ENCODE measurements at places on chromosomes 16 and 17. TPM values are rescaled to one million over a fixed set of nuclear protein-coding genes. Genes with fewer than 3 reads are reported as not detected.

- H3K27ac ChIP-seq = peak overlapping the region; percentile 94
- H3K27me3 ChIP-seq = no peaks in the 10 kb centered on the region
- H3K36me3 ChIP-seq = no peaks in the 10 kb centered on the region
- no peak for DNase-seq
- H3K4me1 ChIP-seq = peaks cover 73% of the 10 kb centered on the region
Observed at GRCh38 chr17:72476575-72476986, 355.8 kb downstream of the SOX9 start.

GRCh38 chr17:19713462-19713861 is 2.9 kb downstream of the SLC47A2 start:
- no peaks in the 10 kb centered on the region for H3K27me3 ChIP-seq
- no peaks in the 10 kb centered on the region for H3K4me1 ChIP-seq

GRCh38 chr17:1913702-1914101 is 83.9 kb downstream of the RPA1 start:
- H3K36me3 ChIP-seq = no peaks in the 10 kb centered on the region
- H3K4me3 ChIP-seq = no peak overlapping the region
- no peaks in the 10 kb centered on the region for H3K4me1 ChIP-seq
- H3K27me3 ChIP-seq = 0 out of 2 replicates have a peak, but pooled peaks cover 2% of the 10 kb centered on the region
- no peak for DNase-seq
- H3K27ac ChIP-seq = no peak overlapping the region

ARL5C gene
- not detected for total RNA-seq

DNA sequence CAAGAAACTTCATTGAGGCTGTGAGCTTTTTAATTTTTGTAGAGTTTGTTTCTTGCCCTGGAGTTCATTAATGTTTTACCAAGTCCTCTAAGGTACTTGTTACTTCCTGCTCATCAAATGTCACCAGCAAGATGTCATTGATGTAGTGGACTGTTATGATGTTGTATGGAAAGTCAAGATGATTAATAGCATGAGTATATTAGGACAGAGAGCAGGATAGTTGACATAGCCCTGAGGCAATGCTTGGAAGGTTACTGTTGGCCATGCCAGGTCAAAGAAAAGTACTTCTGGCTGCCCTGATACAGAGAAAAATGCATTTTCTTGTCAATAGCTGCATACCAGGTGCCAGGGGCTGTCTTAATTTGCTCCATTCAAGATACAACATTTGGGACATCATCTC is 6.7 kb downstream of the KRTAP1-5 start:
- no peaks in the 10 kb centered on the region for H3K36me3 ChIP-seq
- no peak overlapping the region for H3K27ac ChIP-seq
- no peaks in the 10 kb centered on the region for H3K4me1 ChIP-seq

PRR35 gene
- 2.2 TPM for total RNA-seq

- peaks cover 47% of the 10 kb centered on the region for H3K4me1 ChIP-seq
- no peaks in the 10 kb centered on the region for H3K36me3 ChIP-seq
- no peak for DNase-seq
- peak overlapping the region; percentile 97 for H3K27ac ChIP-seq
- peak overlapping the region; percentile 56 for H3K4me3 ChIP-seq
- no peaks in the 10 kb centered on the region for H3K27me3 ChIP-seq
Observed at GRCh38 chr16:86579268-86580062, 1.1 kb downstream of the FOXL1 start.

TUBB3 gene
- total RNA-seq = 205 TPM

KRTAP2-1 gene
- not detected for total RNA-seq

GRCh38 chr17:36911001-36911400 is 26.3 kb upstream of the LHX1 start:
- no peak overlapping the region for H3K27ac ChIP-seq
- no peaks in the 10 kb centered on the region for H3K36me3 ChIP-seq
- H3K4me1 ChIP-seq = no peaks in the 10 kb centered on the region

DNA sequence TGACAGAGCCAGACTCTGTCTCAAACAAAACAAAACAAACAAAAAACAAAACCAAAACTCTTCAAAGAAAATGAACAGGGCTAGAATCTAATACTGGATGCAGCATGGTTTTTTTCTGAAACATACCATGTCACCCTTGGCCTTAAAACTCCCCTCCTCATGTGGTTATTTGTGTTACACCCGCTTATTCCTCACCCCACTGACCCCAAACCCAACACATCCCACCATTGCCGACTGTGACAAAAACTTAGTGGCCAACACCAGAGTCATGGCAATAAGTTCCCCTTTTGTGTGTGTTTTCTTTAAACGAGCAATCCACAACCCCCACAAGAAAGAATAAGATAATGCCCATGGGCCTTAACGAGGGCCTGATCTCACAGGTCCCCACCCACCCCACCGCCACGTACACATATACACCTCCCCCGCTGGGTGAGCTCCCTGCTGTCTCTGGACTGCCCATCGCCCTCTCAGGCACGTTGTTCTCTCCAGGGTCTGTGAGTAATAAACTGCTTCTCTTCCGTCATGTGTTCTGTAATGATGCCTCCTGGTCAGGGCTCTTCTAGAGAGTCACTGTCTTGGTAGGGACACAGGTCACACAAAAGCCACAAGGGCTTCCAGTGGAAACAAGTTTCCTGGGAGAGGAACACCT is 16.8 kb upstream of the ENGASE start:
- H3K4me1 ChIP-seq = no peaks in the 10 kb centered on the region
- no peaks in the 10 kb centered on the region for H3K36me3 ChIP-seq
- H3K4me3 ChIP-seq = no peak overlapping the region
- no peak for DNase-seq
- H3K27me3 ChIP-seq = no peaks in the 10 kb centered on the region

DNA sequence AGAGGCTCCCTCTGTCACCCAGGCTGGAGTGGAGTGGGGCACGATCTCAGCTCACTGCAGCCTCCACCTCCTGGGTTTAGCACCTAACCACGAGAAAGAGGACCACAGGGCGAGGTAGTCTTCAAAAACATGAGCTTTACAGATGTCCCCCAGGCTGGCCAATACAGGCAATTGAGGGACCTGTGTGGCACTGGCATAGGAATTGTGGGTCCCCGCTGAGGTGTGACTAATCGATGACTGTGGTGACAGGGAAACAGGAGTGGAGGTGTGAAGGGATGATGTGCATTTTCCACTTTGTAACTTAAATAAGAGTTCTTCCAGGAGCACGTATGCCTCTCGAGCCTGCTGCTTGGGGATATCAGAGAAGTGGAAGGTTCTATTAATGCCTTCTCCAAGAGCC is 12.6 kb upstream of the ARHGAP17 start:
- H3K27ac ChIP-seq = no peak overlapping the region
- H3K4me3 ChIP-seq = no peak overlapping the region
- DNase-seq = no peak
- no peaks in the 10 kb centered on the region for H3K36me3 ChIP-seq
- H3K27me3 ChIP-seq = no peaks in the 10 kb centered on the region

- H3K27ac ChIP-seq = no peak overlapping the region
- DNase-seq = no peak
- no peak overlapping the region for H3K4me3 ChIP-seq
- no peaks in the 10 kb centered on the region for H3K36me3 ChIP-seq
- H3K27me3 ChIP-seq = no peaks in the 10 kb centered on the region
Observed at GRCh38 chr16:87044829-87045228, 272.4 kb downstream of the C16orf95 start.

RFWD3 gene
- 53.7 TPM for total RNA-seq

DNA sequence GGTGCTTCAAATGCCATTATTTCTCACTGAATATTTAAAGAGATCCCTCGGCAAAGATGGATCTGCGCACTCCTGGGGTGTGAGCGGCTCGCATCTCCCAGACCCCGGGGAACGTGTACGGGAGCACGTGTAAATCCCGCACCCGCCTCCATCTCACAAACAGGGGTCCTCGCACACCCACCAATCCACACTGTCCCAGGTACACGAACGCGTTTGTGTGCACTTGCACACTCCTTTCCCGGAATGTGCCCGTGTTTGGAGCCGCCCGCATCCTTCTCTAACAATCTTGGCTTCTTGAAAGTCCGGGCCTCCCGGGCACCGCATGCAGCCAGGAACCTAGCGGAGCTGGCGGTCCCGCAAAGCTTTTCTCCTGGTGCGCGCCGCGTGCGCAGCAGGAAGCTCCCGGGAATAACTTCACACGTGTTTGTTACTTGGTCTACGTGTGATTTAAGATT is 2.5 kb upstream of the SALL1 start:
- no peaks in the 10 kb centered on the region for H3K4me1 ChIP-seq
- no peaks in the 10 kb centered on the region for H3K27me3 ChIP-seq
- no peak for DNase-seq
- H3K36me3 ChIP-seq = no peaks in the 10 kb centered on the region

- no peak for DNase-seq
- no peaks in the 10 kb centered on the region for H3K36me3 ChIP-seq
- H3K27me3 ChIP-seq = no peaks in the 10 kb centered on the region
Observed at GRCh38 chr17:64180089-64181073, 50.4 kb upstream of the ERN1 start.

DNA sequence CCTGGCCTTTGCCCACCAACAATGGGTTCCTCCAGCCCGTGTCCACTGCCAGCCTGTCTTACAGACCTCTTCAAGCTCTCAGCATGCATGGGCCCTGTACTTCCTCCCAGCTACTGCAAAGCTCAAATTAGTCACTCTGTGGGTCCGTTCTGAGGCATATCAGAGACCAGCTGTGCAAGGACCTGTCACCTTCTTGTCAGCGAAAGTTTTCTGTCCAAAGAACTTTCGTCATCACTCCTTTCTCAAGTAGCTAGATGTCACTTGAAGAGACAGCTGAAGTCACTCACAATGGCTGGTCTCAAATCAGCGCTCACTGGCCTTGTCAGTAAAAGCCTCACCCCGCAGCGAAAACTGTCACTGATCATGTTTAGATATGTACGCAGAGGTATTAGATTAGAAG is 91.4 kb upstream of the DYNLRB2 start:
- DNase-seq = no peak
- H3K36me3 ChIP-seq = no peaks in the 10 kb centered on the region
- no peak overlapping the region for H3K4me3 ChIP-seq
- H3K4me1 ChIP-seq = no peaks in the 10 kb centered on the region
- no peak overlapping the region for H3K27ac ChIP-seq

GRCh38 chr17:49397586-49397985 is 17.1 kb downstream of the PHB1 start:
- no peak for DNase-seq
- no peaks in the 10 kb centered on the region for H3K4me1 ChIP-seq
- no peak overlapping the region for H3K4me3 ChIP-seq
- H3K27ac ChIP-seq = no peak overlapping the region
- no peaks in the 10 kb centered on the region for H3K27me3 ChIP-seq

MYOCD gene
- not detected for total RNA-seq

NIP7 gene
- total RNA-seq = 35.3 TPM

DNA sequence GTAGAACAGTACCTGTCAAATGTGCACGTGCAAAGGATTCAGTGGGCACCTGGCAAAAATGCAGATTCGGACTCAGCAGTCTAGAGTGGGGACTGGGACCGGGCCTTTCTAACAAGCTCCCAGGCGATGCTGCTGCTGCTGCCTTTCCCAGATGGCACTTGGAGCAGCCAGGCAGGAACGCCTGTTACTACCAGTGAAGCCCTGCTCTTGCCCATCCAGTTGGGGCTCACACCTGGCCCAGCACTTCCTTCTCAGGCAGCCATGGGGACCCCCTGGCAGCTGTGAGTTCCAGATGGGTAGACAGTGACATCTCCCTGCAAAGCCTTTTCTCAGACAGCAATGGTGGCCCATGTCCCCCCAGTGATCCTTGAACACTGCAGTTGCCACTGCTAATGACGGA is 30.4 kb downstream of the KDM8 start:
- DNase-seq = no peak
- no peaks in the 10 kb centered on the region for H3K27me3 ChIP-seq
- H3K27ac ChIP-seq = no peak overlapping the region
- H3K4me3 ChIP-seq = no peak overlapping the region

DNA sequence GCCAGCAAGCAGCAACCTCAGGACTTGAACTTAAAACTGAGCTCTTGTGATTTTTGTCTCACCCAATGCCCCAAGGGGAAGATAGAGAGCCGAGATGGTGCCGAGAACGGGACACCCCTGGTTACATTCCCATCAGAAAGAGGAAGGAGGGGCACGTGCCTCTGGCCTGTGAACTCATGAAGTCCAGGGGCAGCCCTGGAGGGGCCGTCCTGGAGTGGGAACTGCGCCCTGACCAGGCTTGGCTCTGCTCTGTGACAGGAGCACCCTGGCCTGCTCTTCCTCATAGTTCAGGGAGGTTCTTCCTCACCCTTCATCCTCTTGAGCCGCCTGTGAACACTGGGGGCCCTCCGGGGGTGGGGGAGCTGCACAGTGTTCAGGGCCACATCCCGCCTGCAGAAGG is 130.3 kb upstream of the FOXF1 start:
- H3K27ac ChIP-seq = no peak overlapping the region
- no peak overlapping the region for H3K4me3 ChIP-seq
- no peaks in the 10 kb centered on the region for H3K36me3 ChIP-seq
- no peaks in the 10 kb centered on the region for H3K27me3 ChIP-seq

G6PC1 gene
- 0.08 TPM for total RNA-seq

DNA sequence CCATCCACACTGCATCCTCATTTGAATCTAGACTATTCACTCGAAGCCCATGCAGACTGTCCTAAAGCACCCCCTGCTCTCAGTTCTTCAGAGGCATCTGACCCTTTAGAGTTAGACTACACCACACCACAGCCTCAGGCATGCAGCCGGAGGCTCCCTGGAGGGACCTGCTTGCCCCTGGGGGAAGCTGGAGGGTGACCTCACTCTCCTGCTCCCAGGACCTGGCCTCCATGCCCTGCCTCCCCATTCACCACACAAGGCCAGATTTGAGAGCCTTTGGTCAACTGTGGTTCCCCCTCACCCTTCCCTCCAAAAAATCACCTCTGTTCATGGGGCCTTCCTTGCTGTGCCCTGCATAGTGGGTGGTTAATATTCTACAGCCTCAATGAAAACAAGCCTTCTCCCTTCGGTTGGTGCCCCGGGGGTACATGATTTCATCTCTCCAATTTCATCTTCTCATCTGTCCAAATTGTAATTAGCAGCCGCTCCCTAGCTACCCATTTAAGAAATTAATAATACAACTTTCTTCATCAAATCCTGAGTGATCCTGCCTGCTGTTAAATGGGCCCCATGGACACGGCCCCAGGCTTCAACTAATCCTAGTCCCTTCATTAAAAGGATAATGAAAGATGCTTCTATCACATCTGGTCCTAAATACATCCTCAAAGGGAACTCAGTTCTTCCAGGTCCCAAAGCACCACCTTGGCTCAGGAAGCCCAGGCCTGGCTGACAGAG is 24.4 kb downstream of the ABCC12 start:
- peaks cover 4% of the 10 kb centered on the region for H3K4me1 ChIP-seq
- DNase-seq = no peak
- H3K27me3 ChIP-seq = no peaks in the 10 kb centered on the region
- peak overlapping the region; percentile 8 for H3K27ac ChIP-seq

DNA sequence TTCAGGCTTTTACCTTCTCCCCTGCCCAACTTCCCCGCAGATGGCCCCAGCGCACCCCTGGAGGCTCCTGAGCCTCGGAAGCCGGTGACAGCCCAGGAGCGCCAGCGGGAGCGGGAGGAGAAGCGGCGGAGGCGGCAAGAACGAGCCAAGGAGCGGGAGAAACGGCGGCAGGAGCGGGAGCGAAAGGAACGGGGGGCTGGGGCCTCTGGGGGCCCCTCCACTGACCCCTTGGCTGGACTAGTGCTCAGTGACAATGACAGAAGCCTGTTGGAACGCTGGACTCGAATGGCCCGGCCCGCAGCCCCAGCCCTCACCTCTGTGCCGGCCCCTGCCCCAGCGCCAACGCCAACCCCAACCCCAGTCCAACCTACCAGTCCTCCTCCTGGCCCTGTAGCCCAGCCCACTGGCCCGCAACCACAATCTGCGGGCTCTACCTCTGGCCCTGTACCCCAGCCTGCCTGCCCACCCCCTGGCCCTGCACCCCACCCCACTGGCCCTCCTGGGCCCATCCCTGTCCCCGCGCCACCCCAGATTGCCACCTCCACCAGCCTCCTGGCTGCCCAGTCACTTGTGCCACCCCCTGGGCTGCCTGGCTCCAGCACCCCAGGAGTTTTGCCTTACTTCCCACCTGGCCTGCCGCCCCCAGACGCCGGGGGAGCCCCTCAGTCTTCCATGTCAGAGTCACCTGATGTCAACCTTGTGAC is 3.6 kb downstream of the MAPK7 start:
- peaks cover 6% of the 10 kb centered on the region for H3K36me3 ChIP-seq
- no peak overlapping the region for H3K4me3 ChIP-seq
- no peak overlapping the region for H3K27ac ChIP-seq
- no peak for DNase-seq

All from Panc1 (cell line).